Left renal pelvis (tissue), 4 donors: ENCODE measurements at places on chromosomes 5 and 9. TPM values are rescaled to one million over a fixed set of nuclear protein-coding genes. Genes with fewer than 3 reads are reported as not detected.

TOR4A gene
- 5.2 TPM for polyA plus RNA-seq

MCCC2 gene
- 64.3 TPM for polyA plus RNA-seq

IL6ST gene
- 113 TPM for polyA plus RNA-seq

NRARP gene
- 6.4 TPM for polyA plus RNA-seq

CARD19 gene
- polyA plus RNA-seq: 17.3 TPM

CDC23 gene
- polyA plus RNA-seq: 61.9 TPM

SLC36A3 gene
- polyA plus RNA-seq: not detected

SLC25A2 gene
- not detected for polyA plus RNA-seq

SLC6A7 gene
- 0.06 TPM for polyA plus RNA-seq

SYK gene
- polyA plus RNA-seq: 28.1 TPM

SOWAHA gene
- 5.1 TPM for polyA plus RNA-seq

PLCXD3 gene
- polyA plus RNA-seq: 0.14 TPM

SNX30 gene
- 21.3 TPM for polyA plus RNA-seq

LAMC3 gene
- 33.9 TPM for polyA plus RNA-seq

IFNB1 gene
- polyA plus RNA-seq: not detected

FAM114A2 gene
- polyA plus RNA-seq: 38.2 TPM

C5orf34 gene
- polyA plus RNA-seq: 5.7 TPM

IL31RA gene
- 0.14 TPM for polyA plus RNA-seq

BNC2 gene
- polyA plus RNA-seq: 8.7 TPM

UBAC1 gene
- polyA plus RNA-seq: 32.7 TPM

NOL8 gene
- polyA plus RNA-seq: 47.2 TPM

INSL4 gene
- not detected for polyA plus RNA-seq

GOLM1 gene
- 136 TPM for polyA plus RNA-seq

CDK7 gene
- polyA plus RNA-seq: 25.7 TPM

REEP5 gene
- polyA plus RNA-seq: 107 TPM

BICD2 gene
- 32.5 TPM for polyA plus RNA-seq

CAPSL gene
- polyA plus RNA-seq: not detected

ZNF484 gene
- 8.8 TPM for polyA plus RNA-seq
